ENCODE measurements at places on chromosomes 1 and 21.

- DNase-seq = no peak
These were observed 9.6 kb upstream of the SPATC1L start for GRCh38 chr21:46193829-46194373.

DNA sequence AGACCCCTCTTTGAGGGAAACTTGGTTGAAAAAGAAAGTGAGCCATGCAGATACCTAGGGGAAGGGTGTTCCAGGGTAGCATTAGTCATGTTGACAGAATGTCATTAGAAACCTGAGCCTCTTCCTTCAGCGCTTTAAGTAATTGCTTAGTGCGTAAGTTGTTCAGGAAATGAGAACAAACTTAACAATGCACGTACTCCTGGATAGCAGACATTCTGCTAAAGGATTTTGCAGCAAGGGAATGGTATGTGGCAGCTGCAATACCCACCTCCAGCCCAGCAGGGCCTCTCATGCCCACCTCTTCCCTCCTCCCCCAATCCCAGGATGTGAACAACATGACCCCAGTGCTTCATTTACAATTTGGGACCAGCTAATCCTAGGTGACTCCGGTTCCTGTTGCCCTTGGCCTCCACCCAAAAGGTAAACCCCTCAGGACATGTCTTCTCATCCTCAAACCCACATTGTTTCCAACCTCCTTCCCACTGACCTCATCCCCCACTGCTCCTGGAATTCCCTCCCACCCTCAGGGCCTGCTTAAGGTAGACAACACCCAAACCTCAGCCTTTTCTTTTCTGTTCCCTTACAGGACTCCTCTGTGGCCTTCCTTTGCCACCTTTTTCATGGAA lies 98.0 kb upstream of the BCAR3 start:
- DNase-seq = no peak

GRCh38 chr1:168829876-168830275 lies 100.9 kb upstream of the DPT start:
- DNase-seq = peak; percentile 11

- DNase-seq = no peak
These were observed 6.4 kb downstream of the DSTYK start for GRCh38 chr1:205205055-205205454.

GRCh38 chr1:55056632-55056992 lies 17.3 kb downstream of the PCSK9 start:
- DNase-seq = no peak

GRCh38 chr21:46424621-46425020 lies 34.1 kb upstream of the DIP2A start:
- DNase-seq = no peak

GRCh38 chr1:24941564-24941963 lies 11.5 kb upstream of the RUNX3 start:
- no peak for DNase-seq

DNA sequence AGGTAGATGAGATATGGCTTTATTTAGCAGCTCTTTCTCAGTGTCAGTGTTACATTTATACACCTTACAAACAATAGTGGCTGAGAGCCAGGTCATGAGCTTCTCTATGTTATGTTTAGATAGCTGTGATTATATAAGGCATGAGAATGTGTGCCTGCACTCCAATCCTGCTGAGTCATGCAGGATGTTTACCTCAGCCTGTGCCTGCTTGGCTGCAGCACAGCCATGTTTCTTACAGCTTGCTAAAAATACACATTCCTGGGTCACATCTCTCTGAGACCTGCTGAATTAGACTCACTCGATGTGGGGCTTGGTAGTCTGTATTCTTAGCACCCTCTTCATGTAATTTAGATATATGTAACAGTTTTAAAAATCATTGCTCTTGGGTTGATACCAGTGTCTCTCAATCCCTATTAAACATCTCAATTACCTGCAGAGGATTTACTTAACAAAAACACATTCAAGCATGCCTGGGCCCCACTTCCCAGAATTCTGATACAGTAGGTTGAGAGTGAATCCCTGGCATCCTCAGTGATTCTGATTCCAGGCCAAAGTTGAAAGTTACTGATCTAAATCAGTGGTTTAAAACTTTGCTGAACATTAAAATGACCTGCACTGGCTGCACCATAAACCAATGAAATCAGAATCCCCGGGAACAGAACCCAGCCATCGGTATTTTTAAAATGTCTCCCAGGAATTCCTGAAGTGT lies 107.5 kb downstream of the GDAP2 start:
- no peak for DNase-seq

DNA sequence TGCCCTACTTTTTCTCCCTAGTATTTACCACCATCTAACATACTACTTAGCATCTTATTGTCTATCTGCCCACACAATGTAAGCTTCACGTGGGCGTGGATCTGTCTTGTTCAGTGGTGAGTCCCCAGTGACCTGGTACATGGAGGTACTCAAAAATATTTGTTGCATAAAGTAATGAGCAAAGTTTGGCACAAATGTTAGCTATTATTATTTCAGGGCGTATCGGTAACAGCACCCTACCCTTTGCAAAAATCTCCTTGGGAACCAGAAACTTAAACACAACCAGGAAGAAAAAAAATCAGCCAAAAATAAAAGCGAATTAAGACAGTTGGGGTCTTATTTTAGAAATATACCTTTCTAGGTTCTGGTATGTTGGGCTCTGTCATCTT lies 454 bp upstream of the NENF start:
- no peak for DNase-seq

- DNase-seq = no peak
These were observed 85.5 kb upstream of the CACNA1E start for GRCh38 chr1:181397845-181398244.

- DNase-seq = no peak
These were observed 4.2 kb upstream of the PTPN22 start for GRCh38 chr1:113875714-113876113.

DNA sequence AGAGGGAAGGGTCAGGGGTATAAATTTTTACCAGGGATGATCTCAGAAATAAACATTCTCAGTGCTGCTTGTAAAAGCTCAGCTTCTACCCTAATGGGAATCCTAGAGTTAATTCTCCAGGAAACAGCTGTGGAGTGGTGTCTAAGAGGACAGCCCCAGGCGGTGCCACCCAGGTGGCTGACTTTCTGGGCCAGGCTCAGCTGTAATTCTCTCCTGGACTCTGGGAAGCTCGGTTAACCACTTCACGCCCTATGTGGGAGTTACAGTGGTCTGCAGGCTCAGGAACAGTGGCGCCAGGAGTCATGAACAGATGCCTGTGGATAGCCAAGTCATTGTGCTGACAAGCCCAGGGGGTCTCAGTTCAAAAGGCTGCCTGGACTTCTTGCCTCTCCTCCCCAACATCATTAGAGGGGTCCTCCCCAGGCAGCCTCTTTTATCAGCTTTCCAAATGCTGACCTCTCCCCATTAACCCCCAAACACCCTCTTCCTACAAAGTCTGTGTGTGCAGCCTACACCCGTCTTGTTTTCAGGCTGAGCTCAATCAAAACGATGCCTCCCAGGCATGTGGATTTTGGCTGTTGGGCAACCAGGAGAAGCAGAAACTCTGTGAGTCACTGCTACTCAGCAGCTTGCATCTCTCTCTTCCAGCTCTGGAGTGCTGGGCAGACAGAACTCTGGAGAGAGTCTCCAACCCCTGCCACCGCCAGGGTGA lies 1.2 kb downstream of the HHIPL2 start:
- no peak for DNase-seq

GRCh38 chr1:154328318-154329151 lies 3.2 kb downstream of the ATP8B2 start:
- peak; percentile 56 for DNase-seq

GRCh38 chr1:63189677-63190076 lies 132.7 kb upstream of the FOXD3 start:
- DNase-seq = peak; percentile 1

- DNase-seq = no peak
These were observed 71.2 kb downstream of the NGF start for GRCh38 chr1:115266729-115267421.

GRCh38 chr1:3114846-3115245 lies 45.8 kb downstream of the PRDM16 start:
- no peak for DNase-seq

DNA sequence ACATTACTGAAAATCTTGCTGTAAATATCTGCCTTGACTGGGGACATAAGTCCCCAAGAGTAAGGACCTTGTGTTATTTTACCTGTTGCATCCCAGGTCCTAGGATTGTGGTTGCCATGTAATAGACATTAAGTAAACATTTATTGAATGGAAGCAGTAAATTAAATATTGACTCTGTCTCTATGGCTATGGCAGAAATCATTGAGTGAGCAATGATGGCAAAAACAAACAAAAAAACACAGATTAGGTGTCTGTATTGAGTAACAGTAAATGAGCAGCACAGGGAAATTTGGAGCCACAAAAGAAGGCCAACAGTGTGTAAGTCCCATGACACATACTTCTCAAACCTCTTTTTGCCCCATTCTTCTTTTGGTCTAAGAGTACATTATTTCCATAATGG lies 240.4 kb downstream of the NFIA start:
- DNase-seq = no peak

DNA sequence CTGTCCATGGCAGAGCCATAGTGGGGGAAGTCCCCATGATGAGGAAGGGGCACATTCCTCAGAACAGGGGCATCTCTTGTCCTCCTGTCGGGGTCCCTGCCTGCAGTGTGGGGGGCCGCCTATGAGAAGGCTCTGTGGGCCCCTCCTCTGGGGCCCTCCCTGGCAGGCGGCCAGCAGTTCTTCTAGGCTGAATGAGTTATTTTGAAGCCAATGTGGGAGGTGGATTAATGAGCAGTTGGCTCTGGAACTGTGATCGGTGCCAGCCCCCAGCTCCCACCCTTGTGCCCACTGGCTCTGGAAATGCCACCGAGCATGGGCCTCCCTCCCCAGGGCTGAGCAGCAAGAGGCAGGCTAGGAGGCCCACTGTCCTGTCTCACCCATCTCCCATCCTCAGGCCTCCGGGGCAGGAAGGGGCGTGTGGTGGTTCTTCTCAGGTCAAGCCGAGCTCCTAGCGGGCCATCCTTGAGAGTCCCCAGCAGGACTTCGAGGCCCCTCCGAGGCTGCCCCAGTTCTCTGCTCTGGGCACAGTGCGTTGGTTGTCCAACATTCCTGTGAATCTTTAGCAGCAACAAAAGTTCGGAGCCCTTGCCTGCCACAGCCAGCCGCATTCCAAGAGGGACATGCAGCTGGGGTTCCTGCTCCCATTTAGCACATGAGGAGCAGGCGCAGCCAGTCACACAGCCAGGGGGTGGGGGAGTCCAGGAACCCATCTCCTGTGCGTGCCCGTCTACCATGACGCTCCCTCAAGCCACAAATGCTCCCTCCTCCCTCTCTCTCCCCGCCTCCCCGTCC lies 57.2 kb downstream of the EDN2 start:
- no peak for DNase-seq

- peak; percentile 6 for DNase-seq
These were observed 15.6 kb upstream of the CHIA start for GRCh38 chr1:111275079-111275478.

GRCh38 chr1:201378804-201379203 lies 1.3 kb upstream of the TNNT2 start:
- DNase-seq = no peak

DNA sequence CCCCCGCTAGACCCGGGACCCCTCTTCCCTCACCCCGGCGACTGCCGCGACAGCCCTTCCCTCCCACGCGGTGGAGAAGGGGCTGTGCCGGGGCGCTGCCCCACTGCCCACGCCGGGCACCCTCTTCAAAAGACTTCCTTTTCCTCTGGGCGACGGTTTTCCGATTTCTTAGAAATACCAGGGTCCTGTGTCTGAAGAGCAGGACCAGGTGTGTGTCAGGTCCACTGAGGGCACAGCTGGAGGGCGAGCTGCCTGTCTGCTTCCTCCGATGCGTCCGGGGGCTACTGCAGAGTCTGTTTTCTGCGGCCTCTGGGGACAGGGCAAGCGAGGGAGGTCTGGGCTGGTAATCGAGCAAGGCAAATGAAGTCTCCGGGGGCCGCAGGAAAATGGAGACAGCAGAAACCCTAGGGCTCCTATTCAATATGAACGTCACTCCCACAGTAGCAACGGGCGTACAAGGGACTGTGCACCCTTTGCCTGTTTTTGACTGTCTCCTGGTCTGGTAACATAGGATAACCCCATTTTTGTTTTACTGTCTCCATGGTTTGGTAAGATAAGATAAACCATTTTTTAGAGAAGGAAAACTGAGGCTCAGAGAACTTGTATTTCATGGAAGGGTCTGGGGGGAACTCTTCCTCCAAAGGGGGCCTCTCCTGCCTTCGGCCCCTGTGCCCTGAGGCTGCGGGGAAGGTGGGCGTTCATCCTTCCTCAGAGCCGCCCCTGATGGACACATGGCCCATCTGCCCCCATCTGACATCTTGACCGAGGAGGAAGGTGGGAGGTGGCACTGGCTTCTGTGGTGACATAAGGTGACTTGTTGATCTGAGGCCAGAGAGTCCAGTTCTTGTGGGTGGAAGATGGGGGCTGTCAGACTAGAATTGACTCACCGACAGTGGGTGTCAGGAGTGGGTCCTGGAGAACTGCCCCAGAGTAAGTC lies 970 bp downstream of the TNFRSF1B start:
- DNase-seq = peak; percentile 53

DNA sequence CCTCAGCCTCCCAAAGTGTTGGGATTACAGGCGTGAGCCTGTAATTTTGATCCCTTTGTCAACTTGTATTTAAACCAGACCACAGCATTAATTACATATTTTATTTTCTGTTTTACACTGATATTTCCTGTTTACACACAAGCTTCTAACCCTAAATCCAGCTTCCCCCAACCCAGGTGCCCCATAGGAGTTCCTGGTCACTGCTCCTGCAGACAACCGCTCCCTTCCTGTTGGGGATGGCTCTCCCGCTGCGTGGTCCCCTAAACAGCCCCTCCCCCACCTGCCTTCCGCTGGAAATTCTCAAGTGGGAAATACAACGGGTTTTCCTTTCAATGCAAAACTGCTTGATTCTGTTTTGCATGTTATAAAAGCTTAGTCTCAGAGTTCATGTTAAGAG lies 3.7 kb downstream of the CSTB start:
- peak; percentile 88 for DNase-seq

GRCh38 chr1:236530959-236531358 lies 7.2 kb downstream of the LGALS8 start:
- DNase-seq = peak; percentile 12

DNA sequence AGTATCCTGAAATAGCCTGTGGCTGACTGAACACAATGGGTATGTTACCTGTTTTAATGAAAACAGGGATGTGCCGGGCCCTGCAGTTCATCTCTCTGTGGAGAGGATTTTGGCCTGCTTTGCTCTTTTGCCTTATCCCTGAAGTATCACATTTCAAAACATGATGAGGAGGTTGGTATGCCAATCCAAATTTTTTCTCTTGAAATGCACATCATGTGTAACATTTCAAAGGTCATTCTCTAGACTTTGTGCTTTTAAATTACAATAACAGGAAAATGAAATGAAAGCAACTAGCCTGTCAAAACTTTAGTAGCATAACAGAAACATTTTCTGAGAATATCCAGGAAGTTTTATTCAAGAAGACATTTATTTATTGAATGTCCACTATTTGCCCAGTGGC lies 118.9 kb downstream of the SLC44A5 start:
- DNase-seq = no peak

All from inflammatory macrophage treated with lipopolysaccharide for 1 hour (primary cell).